ENCODE measurements at places on chromosomes 13 and 19.

DNA sequence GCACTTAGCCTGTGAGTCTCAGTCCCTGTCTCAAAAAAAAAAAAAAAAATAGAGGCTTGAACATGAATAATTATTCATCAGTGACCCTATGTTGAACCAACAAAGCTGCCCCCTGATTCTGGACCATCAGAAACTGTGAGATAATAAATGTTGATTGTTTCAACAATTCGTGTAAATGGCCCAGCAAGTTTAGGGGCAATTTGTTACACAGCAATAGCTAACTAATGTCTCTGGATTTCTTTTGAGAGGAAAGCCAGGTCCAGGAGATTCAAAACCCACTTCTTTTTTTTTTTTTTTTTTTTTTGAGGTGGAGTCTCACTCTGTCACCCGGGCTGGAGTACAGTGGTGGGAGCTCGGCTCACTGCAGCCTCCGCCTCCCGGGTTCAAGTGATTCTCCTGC lies 12.5 kb upstream of the TLE6 start:
- DNase-seq = no peak

GRCh38 chr19:39582442-39582841 lies 19.9 kb upstream of the LGALS13 start:
- no peak for DNase-seq

DNA sequence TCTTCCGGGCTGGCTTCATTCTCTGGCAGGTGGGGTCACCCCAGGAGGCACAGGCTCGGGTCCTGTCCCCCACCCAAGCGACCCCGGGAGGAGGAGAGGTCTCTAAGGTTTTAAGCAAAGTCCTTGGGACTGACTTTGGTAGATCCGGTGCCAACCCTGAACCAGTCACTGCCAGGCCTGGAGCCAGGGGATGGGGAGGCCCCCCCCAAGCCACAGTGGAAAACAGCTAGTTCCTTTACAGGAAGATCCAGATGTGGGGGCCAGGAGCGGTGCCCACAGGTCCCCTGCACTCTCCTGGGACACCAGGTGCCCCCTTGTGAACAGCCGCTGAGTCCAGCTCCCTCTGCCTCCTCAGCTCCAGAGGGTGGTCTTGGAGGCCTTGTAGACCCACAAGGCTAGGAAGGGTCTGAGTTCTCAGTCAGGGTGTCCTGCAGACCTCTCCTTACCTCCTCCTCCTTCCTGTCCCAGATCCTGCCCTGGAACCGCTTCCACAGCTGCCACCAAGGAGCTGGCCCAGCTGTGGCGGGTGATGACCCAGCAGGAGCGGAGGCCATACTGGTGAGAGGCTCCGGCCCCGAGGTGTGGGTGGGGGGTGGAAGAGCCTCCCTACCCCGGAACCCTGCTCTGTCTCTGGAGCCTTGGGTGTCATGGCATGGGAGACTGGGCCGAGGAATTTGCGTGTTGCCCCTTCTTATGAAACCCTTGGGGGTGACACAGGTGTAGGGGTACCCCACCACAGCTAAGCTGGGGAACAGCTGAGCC lies 6.0 kb downstream of the SIX5 start:
- no peak for DNase-seq

DNA sequence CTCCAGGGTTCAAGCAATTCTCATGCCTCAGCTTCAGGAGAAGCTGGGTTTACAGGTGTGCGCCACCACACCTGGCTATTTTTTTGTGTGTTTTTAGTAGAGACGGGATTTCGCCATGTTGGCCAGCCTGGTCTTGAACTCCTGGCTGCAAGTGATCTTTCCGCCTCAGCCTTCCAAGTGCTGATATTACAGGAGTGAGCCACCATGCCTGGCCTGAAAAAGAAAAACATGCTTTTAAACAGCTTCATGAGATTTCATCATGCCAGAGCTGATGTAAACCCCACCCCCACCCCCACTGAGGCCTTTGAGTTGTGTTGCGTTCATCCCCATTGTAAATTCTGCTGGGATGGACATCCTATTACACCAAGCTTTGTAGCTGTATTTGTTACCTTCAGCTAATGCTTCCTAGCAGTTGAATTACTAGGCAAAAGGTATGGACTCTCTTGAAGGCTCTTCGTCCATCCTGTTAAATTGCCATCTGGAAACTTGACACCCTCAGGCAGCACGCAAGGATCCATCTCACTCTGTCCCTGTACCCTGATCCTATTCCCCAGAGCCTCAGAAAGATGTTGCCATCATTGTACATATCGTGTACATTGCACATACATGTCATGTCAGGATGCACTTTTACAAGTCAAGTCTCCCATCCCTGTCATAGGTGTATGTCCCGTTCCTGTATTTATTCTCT lies 47.3 kb downstream of the NFIX start:
- DNase-seq = no peak

GRCh38 chr13:26219726-26220125 lies 2.4 kb downstream of the RNF6 start:
- DNase-seq = no peak
